ENCODE measurements at places on chromosomes 7 and 10.

DNA sequence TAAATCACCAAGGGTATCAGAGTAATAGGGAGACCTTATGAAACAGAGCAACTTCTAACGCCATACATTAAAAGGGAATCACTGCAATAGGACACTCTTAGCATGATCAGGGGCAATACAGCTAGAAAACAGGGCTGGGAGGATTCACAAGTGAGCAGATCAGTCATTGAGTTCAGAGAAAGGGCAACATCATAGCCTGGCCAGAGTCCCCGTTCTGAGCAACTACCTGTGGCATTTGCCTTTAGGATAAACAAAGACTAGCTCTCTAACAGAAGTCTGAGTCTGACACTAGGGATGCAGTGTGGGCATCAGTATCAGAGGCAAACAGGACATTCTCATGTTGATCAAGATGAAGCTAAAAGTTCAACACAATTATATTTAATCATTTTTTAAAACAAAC is 297.9 kb downstream of the DGKB start:
- DNase-seq: no peak

GRCh38 chr10:107548301-107548700 is 383.8 kb upstream of the SORCS1 start:
- DNase-seq: no peak

DNA sequence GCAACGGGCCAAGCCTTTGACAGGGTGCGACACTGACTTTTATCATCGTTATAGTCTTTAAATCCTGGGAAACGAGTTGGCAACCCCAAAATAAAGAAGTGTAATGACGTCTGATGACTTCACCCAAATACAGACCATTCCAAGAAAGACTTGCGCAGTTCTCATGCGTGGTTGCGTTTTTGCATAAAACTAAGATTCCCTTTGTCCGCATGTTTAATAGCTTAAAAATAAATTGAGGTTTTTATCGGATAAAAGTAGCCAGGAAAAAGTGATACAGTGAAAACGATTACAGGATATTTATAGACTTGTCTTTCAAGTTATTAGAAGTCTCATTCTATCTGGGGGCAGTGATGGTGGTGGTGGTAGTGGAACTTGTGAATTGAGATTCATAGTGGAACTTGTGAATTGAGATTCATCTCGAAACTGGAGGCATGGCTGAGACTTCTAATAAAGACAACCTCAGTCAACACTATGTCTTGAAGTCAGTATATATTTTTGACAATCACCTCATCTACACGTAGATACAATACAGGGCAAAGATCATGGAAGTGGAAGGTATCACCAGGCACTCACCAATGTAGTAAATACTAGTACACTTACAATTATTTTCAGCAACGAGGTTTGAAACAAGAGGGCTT is 1.2 kb upstream of the NAMPT start:
- peak; percentile 28 for DNase-seq

DNA sequence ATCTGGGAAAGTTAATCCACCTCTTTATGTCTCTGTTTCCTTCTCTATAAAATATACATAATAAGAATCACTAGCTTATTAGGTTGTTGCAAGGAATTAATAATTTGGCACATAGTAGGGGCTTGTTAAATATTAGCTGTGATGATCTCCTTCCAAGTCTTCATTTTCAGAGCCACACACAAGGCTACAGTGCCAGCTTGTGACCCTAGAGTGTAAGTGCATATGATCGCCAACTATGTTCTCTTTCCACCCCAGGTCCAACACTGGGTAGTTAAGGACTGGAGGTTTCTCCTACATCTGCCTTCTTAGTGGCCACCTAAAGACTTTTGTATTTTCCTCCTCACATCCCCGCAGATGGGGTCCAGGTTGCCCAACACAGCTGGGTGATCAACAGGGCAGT is 17.9 kb upstream of the ACSM6 start:
- DNase-seq: no peak

DNA sequence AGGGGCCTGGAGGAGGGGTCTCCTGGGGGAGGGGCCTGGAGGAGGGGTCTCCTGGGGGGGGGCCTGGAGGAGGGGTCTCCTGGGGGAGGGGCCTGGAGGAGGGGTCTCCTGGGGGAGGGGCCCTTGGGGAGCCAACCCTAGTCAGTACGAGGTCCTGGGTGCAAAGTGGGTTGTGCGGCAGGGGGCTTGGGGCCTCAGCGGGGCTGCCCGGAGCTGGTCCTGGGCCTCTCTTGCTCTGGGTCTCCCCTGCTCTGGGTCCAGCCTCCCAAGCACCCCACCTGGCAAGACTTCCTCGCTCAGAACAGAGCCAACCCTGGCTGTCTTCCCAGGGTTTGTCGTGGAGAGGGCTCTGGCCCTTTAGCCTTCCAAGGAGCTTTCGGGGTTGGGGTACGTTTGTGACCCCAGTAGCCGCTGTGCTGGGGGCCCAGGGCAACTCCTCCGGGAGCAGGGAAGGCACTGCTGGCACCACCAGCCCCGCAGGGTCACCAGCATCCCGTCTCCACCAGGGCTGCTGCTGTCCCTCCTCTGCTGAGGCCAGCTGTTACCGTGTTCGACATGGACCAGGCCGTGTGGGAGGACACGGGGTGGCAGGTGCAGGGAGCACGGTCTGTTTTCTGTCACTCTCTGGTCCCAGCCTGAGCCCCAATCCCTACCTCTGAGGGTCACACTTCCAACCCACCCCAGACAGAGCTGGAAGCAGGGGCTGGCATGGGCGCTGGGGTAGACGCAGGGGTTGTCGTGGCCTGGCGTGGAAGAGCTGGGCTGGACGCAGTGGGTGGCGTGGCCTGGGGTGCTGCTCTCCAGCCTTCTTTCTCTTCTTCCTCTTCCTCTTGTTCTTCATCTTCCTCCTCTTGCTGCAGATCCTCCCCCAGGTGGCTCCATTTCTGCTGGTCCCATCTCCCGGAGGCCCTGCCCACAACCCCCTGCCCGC is 22.8 kb downstream of the PWWP2B start:
- no peak for DNase-seq

DNA sequence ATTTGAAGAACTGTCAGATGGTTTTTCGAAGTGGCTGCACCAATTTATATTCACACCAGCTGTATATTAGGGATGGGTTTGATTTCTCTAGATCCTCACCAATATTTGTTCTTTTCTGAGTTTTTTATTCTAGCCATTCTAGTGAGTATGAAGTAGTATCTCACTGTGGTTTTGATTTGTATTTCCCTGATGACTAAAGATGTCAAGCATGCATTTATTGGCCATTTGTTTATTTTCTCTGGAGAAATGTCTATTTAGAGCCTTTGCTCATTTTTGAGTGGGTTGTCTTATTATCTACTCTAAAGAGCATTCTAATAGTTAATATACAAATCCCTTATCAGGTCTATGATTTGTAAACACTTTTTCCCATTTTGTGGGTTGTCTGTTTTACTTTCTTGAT is 123.9 kb downstream of the PCLO start:
- DNase-seq: no peak

- no peak for DNase-seq
Observed at GRCh38 chr7:32171248-32171647, 101.0 kb upstream of the PDE1C start.

DNA sequence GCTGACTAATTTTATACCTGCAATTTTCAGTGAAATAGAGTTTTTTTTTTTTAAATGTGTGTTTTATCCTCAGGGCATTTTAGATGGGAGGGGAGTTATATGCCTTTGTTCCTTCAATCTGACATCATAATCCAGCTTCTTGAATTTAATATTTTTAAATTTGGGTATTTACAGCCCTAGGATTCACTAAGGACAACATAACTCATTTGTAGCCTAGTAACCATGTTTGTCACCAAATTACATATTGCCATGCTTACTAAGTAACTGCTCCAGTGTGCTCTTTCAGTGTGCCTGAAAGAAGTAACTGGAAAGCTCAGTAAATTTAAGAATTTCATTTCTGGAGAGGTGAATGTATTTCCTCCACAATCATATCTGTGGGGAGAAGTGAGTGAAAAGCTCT is 56.8 kb upstream of the DGKB start:
- no peak for DNase-seq

DNA sequence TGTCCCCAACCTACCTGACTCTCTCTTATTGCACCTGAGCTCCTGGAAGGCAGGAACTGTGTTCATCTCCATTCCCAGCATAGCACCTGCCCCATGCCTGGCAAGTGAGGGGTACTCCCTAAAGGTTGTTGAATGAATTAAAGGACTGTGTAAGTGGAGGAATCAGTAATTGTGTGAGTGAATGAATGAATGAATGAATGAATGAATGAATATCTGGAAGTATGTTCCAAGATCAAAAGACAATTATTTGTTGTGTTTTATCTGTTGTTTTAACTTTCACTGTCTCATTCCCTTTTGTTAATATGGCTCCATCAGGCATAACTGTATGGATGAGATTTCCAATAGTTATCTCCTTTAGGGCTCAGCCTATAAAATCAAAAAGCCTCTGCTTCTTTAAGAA is 4.0 kb downstream of the WIPF3 start:
- DNase-seq: no peak

GRCh38 chr7:44261240-44261639 is 60.5 kb downstream of the YKT6 start:
- no peak for DNase-seq

- DNase-seq: no peak
Observed at GRCh38 chr7:2168615-2169311, 64.0 kb downstream of the MAD1L1 start.

DNA sequence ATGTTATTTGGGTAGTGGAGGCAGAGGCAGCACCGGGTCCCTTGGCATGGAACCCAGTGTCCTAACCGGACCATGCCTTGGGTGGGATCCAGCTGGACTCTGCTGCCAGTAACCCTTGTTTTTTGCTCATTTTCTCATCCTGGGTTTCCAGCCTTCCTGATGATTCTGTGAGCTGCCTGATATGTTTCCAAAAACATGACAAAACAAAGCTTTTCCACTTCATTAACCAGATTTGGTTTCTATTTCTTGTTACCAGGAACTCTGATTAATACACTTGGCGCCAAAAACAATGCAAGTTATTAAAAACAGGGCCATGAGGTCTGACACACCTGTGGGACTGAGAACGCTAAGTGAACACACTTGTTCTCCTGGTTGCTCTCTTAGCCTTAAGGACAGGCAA is 32.8 kb upstream of the DLG5 start:
- no peak for DNase-seq

DNA sequence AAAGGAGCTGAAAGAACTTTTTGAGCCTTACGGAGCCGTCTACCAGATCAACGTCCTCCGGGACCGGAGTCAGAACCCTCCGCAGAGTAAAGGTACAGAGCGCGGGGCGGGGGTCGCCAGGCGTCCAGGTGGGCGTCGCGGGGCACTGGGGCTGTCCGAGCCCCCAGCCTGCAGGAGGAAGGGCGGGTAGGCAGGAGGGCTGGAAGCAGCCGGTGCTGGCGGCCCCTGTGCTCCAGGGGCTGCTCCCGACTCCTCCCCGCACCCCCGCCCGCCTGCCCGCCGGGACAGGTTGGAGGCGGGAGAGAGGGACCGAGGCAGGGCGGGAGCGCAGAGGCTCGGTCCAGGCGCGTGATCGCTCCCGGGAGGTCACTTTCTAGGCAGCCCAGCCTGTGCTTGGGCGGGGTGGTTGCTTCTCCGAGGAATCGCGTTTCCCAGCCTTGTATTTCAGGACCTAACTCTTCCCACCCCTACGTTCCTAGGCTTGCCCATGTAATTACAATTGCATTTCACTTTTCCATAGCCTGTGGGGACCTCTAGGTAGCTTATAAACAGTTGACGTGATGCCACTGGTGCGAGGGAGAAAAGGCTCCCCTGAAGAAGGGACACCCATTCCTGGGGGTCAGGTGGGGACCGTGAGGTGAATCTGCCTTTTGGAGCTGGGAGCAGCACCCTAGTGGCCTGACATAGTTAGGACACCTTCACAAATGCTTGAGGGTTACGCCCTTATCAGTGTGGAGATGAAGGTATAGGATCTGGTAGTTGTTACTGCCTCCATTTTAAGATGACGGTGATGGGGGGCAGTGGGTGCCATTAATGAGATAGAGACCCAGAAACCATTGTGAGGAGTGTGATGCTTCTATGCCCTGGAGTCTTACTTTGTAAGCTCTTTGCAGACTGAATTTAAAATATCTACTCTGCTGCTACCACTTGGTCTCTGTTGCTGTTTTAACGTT is 148.2 kb downstream of the CELF2 start:
- peak; percentile 60 for DNase-seq

DNA sequence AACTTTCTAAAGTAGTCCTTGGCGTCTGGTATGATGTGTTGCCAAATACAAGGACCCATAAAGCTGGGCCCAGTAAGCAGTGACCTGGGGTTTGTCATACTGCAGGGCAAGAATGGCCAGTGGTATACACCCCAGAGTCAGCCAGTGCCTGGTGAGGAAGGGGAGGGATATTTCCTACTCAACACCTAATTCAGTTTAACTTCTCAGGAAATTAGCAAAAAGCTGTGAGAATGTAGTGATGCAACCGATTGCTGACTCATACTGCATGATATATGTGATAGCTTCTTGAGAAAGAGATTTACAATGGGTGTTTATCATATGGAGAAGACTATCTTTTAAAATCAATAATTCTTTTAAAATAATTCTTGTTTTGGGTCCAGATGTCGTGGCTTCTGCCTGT is 889.3 kb upstream of the CELF2 start:
- DNase-seq: no peak

- no peak for DNase-seq
Observed at GRCh38 chr7:96104984-96105383, 216.9 kb downstream of the SLC25A13 start.

DNA sequence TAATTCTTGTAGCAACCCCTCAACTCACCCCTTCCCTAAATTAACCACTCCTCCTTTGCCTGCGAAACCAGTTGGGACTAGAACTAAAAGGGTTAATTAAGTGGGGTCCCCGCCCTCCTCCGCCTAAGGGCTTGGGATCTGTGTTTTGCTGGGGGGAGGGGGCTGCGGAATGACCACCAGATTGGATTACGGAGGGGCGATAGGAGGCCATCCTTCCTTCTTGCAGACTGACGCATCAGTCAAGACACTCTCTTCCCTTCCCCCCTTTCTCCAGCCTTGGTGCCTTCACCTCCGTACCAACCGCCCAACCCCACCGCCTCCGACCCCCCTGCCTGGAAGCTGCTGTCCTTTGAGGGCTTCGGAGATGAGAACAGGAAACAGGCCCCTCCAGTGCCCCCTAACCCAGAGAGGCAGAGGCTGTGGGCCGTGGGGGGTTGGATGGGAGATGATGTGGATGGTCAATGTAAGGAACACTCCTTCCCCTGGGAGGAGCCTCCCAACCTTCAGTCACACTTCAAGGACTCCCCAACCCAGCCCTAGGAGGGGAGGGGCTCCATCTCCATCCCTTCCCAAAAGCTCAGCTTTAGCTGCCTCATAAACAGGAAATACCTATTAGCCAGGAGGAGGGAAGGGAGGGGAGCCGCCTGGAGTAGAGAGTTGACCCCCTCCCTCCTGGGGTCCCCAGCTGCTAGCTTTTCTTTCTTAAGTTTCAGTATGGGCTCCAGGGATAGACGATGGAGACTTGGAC is 997 bp upstream of the LDB1 start:
- DNase-seq: no peak

- no peak for DNase-seq
Observed at GRCh38 chr10:70380350-70381135, 1.9 kb downstream of the LRRC20 start.
